ENCODE measurements at places on chromosomes 4 and X. TPM values are rescaled to one million over a fixed set of nuclear protein-coding genes. Genes with fewer than 3 reads are reported as not detected.

- no peak for DNase-seq
Observed at GRCh38 chr4:182267048-182267447, 23.8 kb downstream of the TENM3 start.

DNA sequence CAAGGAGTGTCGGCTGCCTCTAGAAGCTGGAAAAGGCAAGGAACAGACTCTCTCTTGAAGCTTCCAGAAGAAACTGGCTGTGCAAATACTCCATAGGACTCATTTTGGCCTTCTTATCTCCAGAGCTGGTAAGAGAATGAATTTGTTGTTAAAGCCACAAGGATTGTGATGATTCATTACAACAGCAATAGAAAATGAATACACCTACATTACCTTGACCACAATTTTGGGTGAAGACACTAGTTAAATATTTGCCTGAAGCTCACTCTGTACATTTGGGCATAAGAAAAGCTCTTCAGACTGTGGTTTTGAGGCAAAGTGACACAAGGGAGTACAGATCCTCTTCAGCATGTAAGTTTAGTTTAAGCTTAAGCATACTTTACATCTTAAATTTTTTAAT lies 134.5 kb upstream of the TLL1 start:
- DNase-seq = no peak

DNA sequence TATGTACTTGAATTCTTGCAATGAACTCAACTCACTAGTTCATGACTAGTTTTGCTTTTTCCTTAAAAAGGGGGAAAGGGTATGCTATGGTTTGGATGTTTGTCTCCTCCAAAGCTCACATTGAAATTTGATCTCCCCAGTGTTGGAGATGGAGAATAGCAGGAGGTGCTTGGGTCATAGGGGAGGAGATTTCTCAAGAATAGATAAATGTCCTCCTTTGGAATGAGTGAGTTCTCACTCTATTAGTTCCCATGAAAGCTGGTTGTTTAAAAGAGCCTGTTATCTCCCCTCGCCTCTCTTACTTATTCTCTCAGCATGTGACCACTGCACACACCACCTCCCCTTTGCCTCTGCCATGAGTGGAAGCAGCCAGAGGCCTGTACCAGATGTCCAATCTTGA lies 109.4 kb upstream of the INTU start:
- no peak for DNase-seq

DNA sequence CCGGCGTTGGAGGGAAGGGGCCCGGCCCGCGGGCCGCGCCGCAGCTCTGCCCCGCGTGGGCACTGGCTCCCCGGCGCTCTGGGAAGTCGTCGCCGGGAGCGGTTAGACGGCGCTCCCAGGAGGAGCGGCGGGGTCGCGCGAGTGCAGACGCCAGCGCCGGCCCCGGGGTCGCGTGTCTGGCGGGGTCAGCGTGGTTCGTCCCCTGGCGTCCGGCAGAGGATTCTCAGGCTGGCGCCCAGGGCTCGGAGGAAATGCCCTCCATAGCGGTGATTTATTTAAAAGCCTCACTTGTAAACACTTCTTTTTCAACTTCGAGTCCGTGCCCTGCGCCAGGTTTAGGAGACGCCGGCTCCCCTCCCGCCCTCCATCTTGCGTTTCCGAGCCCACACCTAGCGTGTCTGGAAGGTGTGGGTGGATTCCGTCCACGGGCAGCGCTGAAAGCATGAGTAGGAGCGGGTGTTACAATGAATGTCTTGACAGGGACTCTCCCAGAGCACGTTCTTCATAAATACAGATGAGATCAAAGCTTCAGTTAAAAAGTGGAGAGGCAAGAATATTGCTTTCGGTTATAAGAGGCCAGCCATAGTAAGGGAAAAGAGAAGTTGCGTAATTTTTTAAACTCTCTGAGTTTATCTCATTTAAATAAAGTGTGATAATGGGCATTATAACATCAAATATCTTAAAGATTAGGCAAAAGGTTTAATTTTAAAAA lies 692 bp downstream of the FAM241A start:
- DNase-seq = no peak

DNA sequence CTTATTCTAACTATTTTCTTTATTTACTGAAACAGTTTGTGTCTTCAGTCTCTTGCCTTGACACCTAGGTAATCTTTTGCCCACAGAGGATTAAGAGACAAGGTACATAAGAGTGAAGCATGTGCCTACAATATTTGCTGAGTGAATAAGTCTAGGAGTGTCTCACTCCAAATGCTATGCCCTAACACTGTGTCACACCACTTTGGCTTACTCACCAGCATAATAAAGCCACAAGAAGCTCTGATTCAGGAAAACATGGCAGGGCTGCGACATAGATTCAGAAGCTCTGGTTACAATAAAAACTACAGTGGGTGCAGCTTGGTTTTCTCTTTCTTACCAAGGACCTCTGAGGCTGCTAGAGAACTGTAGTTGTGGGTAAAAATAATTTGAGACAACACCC lies 127.1 kb downstream of the RBM46 start:
- DNase-seq = no peak

MAOA gene
- 95.1 TPM for polyA plus RNA-seq

DIPK2B gene
- polyA plus RNA-seq = 12.8 TPM

STARD8 gene
- 12.4 TPM for polyA plus RNA-seq

DNAAF6 gene
- polyA plus RNA-seq = not detected

DDIT4L gene
- 1.5 TPM for polyA plus RNA-seq

BRS3 gene
- 0.10 TPM for polyA plus RNA-seq
